ENCODE measurements at places on chromosomes 12 and 14. TPM values are rescaled to one million over a fixed set of nuclear protein-coding genes. Genes with fewer than 3 reads are reported as not detected.

- DNase-seq: no peak
Observed at GRCh38 chr12:4987076-4988046, 56.3 kb upstream of the KCNA5 start.

DNA sequence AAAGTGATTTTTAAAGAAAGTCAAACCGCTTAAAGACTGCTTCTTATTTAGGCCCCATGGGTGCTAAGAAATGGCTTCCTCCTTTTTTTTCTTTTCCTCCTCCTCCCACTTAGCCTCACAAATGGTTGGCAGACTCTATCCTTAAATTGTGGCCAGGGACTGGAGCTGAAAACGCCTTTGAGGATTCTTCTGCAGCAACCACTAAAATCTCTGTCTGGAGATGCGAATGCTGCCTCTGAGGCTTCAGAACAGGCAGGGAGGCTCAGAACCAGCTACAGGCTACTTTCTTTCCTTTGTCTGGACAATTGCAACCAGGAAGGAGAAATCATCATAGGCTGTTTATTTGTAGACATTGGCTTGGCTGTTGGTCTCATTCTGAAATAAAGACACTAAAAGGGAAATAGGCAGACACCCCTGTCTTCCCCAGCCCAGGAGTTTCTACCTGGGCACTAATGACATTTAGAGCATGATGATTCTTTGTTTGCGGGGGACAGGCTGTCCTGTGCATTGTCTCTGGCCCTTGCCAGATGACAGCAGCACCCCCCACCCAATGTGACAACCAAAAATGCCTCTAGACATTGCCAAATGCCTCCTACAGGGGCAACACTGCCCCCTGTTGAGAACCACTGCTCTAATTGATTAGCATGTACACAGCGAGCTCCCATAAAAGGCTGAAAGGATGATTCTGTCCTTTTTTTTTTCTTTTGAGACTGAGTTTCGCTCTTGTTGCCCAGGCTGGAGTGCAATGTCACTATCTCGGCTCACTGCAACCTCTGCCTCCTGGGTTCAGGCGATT is 50.3 kb downstream of the MAP1LC3B2 start:
- no peak for DNase-seq

DNA sequence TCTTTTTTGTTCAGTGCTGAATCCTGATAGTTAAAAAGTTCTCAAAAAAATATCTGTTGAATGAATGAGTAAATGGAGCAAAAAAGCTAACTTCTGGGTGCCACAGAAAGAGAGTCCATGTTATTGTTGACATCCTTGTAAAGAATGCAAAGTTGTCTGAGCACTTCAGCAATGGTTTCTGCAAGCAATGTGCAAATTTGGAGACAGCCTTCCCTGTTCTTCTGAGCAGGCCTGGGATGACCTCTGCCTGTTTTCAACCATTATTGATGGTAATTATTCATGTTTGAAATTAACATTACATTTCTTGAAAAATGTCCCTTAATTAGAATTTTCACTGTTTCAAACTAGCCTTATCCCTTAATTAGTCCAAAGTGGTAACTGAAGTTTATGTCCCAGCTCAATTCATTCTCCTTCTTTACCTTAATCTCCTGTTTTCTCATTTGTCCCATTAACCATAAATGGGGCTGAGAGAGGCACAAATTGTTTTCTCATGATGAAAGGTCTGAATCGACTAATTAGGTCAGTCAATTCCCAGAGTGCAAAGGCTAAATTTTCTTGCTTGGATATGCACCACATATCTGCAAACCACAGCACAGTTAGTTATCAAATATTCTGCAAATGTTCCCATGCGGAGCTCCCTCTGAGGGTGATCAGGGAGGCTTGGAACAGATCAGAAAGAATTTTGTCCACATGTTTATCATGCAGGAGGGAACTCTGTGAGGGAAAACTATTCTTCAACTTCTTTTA is 139.4 kb upstream of the KRR1 start:
- no peak for DNase-seq

DNA sequence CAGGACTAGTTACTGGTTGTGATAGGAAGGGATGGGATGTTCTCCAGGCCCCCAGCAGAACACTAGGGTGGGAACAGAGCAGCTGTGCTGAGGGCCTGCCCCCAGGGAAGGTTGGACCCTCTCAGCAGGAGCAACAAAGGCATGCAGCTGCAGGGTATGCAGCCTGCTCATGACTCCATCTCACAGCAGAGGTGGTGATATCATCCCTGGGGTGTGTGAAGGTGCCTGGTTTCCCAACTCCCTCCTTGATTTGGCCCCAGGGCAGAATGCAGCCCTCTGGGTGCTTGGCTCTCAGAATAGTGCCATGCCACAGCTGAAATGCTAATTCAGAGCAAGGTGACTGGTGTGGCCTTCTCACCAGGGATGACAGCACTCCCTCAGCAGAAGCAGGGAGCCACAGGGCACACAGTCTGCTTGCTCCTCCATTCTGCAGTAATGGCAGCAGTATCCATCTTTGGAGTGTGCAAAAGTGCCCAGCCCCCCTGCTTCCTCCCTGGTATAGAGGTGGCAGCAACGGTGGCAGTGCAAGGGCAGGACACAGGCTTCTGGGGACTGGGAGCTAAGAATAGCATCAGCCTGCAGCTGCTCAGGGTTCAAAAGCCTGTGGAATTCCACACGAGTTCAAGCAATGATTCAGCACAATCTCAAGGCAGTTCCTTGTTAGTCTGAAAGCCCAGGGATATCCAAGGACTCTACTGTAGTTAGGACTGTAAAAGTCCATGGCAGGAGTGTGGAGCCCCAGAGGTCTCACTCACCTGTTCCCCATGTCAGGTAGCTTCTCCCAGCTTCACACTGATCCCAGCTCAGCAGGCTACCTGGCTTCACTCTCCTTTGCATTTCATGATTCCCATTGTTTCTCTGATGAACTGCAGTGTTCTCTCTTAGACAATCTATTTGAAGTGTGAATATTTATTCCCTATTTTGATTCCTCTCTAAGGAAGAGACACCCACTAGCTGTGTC is 298.1 kb upstream of the FOXG1 start:
- DNase-seq: no peak

DNA sequence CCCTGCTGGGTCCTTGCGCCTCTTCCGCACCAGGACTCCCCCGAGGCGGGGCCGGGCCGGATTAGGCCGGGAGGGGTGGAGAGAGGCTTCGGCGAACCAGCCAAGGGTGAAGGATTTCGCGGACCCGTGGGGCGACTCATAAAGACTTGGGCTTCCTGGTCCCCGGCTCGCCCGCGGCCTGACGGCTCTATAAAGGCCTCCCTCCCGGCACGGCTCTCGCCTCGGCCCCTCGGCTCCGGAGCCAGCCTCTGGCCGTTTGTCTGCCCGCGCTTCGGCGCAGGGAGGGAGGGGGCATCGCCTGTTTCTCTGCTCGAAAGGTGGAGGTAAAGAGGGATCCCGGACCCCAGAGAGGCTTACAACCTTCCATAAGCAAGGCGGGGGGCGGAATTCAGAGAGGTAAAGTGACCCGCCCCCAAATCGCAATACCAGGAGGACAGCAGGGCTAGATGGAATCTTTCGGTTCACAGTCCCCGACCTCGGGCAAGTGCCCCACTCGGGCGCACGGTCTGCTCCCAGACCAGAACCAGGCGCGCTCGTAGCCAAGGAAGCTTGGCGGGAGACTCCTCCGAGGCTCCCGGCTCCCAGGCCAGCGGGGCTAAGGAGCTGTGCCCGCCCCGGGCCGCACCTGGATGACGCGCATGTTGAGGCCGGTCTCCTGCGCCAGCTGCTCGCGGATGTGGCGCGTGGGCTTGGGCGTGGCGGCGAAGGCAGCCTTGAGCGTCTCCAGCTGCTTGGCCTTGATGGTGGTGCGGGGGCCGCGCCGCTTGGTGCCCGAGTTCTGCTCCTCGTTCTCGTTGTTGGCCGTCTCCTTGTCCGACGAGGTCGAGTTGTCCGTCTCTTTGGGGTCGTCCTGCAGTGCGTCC is 3.9 kb downstream of the LHX5 start:
- no peak for DNase-seq

DNA sequence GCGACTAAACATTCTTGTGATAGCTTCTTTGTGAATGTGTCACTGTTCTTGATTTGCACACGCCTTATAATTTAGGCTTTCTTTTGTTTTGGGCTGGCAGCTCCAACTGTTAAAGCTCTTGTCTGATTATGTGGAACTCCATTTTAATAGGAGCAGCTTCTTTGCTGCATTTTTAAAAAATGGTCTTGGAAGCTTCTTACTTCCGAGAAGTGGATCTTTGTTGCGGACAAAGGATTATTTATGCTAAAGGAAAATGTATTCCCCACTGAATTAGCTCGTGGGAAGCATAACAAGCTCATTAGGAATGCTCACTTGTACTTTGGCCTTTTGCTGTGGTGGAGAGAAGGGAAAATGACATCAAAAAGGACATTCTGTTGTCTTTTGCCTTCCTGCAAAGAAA is 20.0 kb downstream of the GAS2L3 start:
- no peak for DNase-seq

GRCh38 chr14:88095791-88096190 is 90.9 kb downstream of the GPR65 start:
- no peak for DNase-seq

- no peak for DNase-seq
Observed at GRCh38 chr12:72191761-72192160, 80.4 kb upstream of the TRHDE start.

GRCh38 chr14:70658899-70659298 is 17.2 kb downstream of the TTC9 start:
- DNase-seq: no peak

DNA sequence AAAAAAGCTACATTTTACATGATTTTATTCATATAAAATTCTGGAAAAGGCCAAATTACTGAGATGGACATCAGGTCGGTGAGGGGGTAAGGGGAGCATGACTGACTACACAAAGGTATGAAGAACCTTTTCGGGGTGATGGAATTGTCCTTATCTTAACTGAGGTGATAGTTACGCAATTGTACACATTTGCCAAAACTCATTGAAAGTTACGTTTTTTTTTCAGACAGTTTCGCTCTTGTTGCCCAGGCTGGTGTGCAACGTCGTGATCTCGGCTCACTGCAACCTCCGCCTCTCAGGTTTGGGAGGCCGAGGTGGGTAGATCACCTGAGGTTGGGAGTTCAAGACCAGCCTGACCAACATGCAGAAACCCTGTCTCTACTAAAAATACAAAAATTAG is 29.4 kb upstream of the PLEKHG3 start:
- DNase-seq: no peak

GRCh38 chr12:82436354-82436753 is 78.0 kb downstream of the METTL25 start:
- no peak for DNase-seq

LEMD3 gene
- 16.8 TPM for total RNA-seq

LRFN5 gene
- total RNA-seq: 0.37 TPM

RNU4-1 gene
- total RNA-seq: 1,438 TPM

AICDA gene
- not detected for total RNA-seq

CMA1 gene
- total RNA-seq: 0.47 TPM

Measured in left ventricle myocardium superior (tissue), 1 donor.